ENCODE measurements at places on chromosomes 11 and 22.

GRCh38 chr11:95138448-95138847, 48.8 kb downstream of the ENDOD1 start:
- peak; percentile 25 for DNase-seq

- no peak for DNase-seq
Observed at GRCh38 chr11:101775033-101775432, 139.8 kb upstream of the CEP126 start.

DNA sequence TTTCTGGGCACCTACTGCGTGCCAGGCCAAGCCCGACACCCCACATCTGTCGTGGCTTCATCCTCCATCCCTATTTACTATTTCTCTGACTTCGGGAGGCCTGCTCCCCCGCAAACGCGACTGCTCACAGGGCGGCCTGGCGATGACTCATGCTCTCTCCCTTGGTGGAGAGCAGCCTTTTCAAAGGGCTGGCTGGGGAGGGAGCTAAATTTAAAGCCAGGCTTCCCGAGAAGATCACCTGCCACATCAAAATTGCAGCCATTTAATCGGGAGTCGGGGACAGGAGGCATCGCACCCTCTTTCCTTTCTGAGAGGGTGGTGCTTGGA, 24.9 kb upstream of the SHISAL1 start:
- peak; percentile 79 for DNase-seq

DNA sequence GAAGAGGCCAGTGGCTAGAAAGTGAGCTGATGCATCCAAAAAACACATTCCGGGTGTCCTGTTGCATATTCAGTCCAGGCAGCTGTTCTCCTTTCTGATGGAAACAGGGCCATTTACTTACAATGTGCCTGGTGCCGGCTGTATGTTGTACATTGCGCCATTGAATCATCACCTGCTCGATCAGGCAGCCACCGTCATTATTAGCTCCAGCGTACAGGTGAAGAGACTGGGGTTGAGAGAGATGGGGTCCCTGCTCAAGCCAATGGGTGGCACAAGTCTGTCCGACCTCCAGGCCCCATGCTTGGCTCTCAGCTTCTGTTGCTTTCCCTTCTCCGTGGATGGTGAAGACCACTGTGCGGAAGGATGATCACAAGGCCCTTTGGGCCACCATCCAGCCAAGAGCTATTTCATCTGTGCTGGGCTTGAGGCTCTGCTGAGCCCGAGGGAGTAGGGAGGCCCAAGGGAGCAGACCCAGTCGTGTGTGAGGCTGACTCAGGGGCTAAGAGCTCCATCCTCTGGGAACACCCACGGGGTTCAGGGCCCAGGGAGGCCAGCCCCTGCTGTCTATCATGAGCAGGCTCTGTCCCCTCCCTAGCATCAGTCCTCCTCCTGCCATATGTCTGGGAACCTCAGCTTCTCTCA, 20.7 kb upstream of the EMID1 start:
- no peak for DNase-seq

- no peak for DNase-seq
Observed at GRCh38 chr11:27717377-27717776, 17.1 kb upstream of the BDNF start.

DNA sequence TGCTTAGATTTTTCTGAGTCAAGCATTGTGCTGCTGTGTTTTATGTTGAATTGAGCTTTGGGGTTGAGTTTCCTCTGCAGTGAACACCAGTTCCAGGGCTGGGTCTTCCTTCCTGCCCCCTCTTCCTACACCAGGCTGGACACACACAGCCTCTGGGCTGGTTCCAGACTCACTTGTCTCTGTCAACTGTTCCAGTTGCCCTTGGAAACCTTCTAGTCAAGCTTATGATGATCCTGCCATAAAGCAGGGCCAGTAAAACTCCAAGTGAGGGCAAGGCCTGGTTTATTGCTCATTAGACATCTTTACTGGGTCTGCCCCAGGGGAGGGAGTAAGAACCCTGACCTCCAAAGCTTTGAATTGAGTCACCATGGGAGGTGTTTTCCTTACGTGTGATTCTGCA, 61.1 kb downstream of the KIAA1671 start:
- DNase-seq = no peak

DNA sequence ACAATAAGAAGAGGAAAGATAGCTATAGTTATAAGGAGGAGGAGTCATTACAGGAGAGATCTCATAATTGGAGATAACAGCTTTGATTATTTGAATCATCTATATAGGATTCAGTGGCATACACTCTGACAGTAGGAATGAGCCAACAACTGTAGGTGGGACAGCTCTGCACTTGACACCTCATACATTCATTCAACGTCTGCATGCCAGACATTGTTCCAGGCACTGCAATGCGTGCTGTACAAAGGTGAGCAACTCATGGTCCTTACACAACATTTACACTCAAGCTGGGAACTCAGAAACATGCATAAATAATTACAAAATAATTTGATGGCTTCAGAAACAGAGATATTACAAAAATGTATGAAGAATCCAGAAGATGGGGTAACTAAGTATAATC, 154.3 kb downstream of the MSANTD4 start:
- no peak for DNase-seq

DNA sequence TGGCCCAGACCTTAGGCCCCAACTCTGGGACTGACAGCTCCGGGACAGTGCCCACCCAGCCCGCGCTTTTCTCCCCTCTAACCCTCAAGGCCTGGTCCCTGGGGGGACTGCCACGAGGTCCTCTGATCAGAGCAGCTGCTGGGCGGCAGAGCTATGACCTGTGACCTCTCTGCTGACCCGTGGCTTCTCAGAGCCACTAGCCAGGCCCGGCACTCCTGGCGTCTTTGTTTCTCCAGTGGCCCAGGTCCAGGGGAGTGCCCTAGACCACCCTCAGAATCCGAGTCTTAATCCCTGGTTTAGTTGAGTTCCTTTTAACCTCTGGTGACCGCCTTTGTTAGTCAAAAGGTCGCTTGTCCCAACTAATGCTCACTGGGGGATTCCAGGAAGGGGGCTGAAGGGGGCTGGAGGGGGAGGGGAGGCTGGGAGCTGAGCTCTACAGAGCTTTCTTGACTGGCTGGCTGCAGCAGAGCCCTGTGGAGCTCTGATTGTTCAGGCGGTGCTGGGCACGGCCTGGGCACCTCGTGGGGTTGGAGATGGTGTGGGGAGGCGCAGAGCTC, 1.2 kb downstream of the FBLN1 start:
- no peak for DNase-seq

DNA sequence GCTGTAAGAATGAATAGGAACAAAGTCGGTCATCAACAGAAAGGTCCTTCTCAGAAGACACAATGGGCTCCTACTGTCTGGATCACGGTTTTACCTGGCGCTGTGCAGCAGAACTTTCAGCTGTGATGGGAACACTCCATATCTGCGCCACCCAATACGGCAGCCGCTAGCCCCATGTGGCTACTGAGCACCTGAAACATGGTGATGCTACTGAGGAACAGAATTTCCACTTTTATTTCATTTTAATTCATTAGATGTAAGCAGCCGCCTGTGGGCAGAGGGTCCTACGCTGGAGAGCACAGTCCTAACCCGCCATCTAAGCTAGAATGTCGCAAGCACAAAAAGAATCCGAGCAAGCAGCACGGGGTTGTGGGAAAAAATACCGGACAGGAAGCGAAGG, 2.7 kb downstream of the SULT4A1 start:
- no peak for DNase-seq

GRCh38 chr11:67366961-67367760, 6.2 kb downstream of the CLCF1 start:
- DNase-seq = no peak

DNA sequence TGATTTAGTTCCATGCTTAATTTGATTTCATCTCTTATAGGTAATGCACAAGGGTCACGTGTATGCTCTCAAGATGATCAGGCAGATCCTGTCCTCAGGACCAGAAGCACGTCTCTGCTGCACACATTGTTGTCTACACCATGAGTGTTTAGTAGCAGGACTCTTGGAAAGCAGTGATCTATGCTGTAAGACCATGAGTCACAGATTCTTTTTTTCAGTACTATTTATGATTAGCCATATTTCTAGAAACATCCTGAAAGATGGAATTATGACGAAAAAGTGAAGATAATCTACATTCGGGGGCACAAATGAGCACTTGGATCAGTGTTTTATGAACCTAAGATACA, 29.6 kb downstream of the ZBED4 start:
- no peak for DNase-seq

DNA sequence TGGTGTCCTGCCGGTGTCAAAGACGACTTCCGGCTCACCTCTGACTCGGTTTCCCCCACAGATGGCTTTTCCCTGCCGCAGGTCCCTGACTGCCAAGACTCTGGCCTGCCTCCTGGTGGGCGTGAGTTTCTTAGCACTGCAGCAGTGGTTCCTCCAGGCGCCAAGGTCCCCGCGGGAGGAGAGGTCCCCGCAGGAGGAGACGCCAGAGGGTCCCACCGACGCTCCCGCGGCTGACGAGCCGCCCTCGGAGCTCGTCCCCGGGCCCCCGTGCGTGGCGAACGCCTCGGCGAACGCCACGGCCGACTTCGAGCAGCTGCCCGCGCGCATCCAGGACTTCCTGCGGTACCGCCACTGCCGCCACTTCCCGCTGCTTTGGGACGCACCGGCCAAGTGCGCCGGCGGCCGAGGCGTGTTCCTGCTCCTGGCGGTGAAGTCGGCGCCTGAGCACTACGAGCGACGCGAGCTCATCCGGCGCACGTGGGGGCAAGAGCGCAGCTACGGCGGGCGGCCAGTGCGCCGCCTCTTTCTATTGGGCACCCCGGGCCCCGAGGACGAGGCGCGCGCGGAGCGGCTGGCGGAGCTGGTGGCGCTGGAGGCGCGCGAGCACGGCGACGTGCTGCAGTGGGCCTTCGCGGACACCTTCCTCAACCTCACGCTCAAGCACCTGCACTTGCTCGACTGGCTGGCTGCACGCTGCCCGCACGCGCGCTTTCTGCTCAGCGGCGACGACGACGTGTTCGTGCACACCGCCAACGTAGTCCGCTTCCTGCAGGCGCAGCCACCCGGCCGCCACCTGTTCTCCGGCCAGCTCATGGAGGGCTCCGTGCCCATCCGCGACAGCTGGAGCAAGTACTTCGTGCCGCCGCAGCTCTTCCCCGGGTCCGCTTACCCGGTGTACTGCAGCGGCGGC, 5.5 kb downstream of the B3GNT6 start:
- no peak for DNase-seq

- DNase-seq = no peak
Observed at GRCh38 chr22:49076300-49077035, 751.2 kb downstream of the BRD1 start.

DNA sequence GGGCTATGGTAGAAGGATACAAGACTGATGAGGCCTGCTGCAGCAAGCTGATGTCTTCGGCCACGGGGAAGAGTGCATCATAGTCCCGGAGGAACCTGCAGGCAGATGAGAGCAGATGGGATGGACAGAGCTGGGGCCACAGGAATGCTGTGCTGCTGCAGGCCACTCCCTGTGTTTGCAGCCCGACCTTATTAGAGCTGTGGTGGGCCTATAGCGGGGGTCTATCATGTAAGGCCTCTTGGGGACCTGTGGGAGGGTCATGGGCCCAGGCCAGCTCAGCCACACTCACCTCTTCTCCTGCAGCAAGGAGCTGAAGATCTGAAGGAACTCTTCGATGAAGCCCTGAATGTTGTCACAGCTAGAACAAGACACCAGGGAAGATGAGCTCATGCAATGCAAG, 31.9 kb downstream of the ASCC2 start:
- DNase-seq = no peak

DNA sequence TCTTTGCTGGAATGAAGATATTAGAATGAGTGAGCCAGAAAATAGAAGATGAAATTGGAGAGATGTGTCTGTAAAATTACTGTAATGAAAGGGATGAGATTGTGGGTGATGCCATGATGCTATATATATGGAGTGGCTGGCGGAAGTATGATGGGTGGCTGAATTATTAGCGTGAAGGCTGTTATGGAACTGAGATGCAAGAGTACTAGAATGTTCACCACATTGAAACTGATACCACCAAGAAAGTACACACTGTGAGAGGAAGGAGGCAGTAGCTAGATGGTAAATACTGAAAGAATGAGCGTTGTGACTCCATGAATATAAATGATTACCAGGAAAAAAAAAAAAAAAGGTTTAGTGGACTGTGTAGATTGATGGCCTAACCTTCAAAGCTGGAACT, 411.9 kb downstream of the CNTN5 start:
- no peak for DNase-seq

- DNase-seq = peak; percentile 51
Observed at GRCh38 chr11:47270331-47271271, 668 bp downstream of the MADD start.

DNA sequence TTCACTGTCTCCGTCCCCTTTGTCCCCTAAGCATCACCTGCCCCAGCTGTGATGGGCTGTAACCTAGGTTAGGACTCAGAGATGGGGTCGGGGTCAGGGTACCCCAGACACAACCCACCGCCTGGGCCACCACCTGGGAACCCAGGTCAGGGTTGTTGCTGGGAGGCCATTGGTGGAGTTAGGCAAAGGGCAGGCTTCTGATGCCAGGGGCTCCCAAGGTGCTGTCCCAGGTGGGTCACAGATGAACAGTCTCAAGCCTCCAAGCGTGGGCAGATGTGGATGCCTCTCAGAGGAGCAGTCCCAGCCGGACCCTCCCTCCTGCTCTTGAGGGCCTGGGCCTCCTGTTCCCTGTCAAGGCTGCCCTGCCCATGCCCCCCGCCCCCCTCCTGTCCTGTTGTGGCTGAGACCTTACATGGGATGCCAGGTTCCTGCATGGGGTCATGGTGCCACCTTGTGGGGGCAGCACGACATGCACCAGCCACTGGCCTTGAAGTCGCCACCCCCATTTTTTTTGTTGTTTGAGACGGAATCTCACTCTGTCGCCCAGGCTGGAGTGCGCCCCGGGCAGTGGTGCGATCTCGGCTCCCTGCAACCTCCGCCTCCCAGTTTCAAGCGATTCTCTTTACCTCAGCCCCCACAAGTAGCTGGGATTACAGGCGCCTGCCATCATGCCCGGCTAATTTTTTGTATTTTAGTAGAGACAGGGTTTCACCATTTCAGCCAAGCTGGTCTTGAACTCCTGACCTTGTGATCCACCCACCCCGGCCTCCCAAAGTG, 12.1 kb downstream of the GATD1 start:
- DNase-seq = peak; percentile 9

DNA sequence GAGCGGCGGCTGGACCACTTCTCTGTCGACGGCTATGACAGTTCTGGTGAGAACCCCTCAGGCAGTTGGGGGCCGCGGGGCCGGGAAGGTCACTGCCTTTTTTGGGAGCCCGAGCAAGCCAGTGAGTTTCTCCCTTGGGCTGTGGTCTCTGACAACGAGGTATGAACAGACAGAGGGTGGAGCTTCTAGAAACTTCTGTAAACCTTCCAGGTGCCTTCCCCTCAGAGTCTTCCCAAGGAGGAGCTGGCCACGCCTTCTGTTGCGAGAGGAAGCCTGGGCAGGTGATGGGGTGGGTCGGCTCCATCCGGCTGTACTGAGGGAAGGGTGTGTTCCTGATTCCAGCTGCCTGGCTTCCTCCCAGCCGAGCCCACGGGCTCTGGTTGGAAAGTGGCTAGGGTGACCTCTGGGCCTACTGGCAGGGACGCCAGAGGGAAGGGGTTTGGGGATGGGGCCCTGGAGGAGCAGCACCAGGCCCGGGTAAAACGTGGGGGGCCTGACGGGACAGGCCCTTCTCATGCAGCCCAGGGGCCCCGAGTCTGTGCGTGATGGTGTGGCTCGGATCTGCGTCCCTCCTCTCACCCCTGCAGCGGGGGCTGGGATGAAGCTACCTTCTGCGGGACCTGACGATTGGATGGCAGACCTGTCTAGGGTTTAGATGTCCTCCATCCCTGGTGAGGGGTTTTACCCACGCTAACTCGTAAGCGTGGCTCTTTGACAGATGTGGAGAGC, 110.8 kb downstream of the KCNQ1OT1 start:
- DNase-seq = no peak

- DNase-seq = no peak
Observed at GRCh38 chr11:104734998-104735397, 163.3 kb downstream of the CASP12 start.

Data from SHP77 (cell line).